ENCODE measurements at places on chromosomes 5 and 9.

- DNase-seq = no peak
Measured at GRCh38 chr5:41510176-41510831, at the start of gene PLCXD3. PLCXD3 (minus strand) TSS chr5:41510601; CDS start chr5:41510526, 75 bp downstream.

GRCh38 chr5:42121401-42121800, 196.3 kb downstream of the FBXO4 start:
- DNase-seq = no peak

DNA sequence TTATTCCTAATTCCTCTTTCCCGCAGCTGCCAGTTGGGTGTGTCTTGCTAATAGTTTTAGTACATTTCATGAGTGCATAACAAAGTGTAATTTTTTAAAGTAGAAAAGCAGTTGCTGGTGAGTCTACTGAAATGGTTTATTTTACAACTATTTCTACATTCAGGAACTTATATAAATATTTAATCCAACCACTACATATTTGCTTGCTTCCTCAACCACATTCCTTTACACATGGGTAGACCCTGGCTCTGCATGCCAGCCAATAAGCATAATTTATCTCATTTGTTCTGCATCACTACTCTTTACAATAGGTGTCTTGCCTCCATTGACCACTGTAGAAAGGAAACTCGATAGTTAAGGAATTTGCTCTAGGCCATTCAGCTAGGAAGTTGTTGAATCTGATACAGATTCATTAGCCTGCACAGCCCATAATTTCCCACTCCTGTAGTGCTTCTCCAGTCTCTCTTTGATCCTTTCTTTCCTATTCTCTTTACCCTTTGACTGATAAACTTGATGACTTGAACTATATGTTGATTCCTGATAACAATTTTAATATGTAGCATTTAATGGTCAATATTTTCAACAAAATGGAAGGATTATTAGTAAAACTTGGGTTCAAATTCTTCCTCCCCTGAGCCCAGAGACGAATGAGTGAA, 342.5 kb upstream of the ACTBL2 start:
- no peak for DNase-seq

DNA sequence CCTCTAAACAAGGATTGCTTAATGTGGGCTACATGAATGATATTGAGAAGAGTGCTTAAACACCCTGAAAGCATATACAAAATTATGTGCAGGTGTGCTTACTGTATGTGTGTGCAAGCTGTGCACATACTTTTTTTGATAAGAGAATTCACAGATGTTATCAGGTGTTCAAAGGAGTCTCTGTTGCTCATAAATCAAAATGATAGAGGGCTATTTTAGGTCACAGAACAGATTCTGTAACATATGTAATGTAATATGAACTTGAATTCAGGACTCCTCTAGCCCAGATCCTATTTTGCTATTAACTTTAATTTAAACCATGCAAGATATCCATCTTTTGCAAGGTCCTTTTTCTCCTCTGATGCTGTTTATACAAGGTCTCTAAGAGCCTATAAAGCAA, 38.2 kb downstream of the CCDC192 start:
- no peak for DNase-seq

- no peak for DNase-seq
Measured at GRCh38 chr5:115565233-115565632, 20.7 kb upstream of the FEM1C start.

Measured in T-helper 9 cell (primary cell).